ENCODE measurements at places on chromosomes 5 and 9.

GRCh38 chr5:162037431-162037830 lies 30.1 kb upstream of the GABRG2 start:
- DNase-seq: no peak

DNA sequence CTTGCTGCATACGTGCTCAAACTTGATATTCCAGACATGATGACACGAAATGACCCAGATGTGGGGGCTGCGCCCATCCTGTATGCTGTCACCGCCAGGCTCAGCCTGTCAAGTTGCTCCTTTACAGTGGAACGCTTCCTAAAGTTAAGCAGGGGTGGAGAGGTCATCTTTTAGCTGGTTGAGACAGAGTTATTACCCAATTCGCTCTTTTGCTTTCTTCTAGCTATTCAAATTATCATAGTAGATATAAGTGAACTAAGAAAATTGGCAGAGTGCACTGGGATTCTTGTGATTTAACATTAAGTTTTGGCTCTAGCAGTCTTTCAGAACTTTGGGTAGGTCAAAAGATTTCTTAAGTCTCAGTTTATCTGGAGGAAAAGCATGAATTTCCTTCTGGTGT lies 69.8 kb upstream of the BASP1 start:
- DNase-seq: no peak

GRCh38 chr9:34370970-34371880 lies 5.5 kb downstream of the MYORG start:
- no peak for DNase-seq

GRCh38 chr9:110337727-110338126 lies at the start of gene TXNDC8:
TXNDC8 (minus strand) TSS chr9:110337863.
- DNase-seq: no peak

DNA sequence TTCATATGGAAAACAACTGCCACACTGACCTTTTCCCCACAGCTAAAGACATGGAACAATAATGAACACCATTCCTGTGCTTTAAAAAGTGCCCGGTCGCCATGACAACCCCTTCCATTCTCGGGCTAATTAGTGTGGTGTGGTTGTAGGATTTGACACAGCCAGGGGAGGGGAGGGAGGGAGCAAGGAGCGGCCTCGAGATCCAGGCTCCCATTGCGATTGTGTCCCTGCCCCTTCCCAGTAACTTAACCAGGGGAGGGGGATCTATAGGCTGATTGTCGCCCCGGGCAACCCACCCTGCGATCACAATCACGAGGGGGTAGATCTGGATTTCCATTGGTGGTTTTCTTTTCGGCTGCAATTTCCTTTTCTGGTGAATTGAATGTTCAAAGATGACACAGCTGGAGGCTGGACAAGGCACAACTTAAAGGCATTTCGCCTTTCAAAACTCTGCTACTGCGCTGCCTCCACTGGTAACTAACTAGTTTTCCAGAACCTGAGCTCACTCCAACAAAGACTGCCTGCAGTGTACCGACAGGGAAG lies 96.7 kb upstream of the RETREG1 start:
- no peak for DNase-seq

GRCh38 chr5:109253262-109253661 lies 156.5 kb downstream of the PJA2 start:
- DNase-seq: no peak

GRCh38 chr9:113580041-113580953 lies 116.8 kb downstream of the RGS3 start:
- peak; percentile 63 for DNase-seq

- DNase-seq: no peak
Measured at GRCh38 chr9:129176701-129177442, 1.2 kb downstream of the IER5L start.

DNA sequence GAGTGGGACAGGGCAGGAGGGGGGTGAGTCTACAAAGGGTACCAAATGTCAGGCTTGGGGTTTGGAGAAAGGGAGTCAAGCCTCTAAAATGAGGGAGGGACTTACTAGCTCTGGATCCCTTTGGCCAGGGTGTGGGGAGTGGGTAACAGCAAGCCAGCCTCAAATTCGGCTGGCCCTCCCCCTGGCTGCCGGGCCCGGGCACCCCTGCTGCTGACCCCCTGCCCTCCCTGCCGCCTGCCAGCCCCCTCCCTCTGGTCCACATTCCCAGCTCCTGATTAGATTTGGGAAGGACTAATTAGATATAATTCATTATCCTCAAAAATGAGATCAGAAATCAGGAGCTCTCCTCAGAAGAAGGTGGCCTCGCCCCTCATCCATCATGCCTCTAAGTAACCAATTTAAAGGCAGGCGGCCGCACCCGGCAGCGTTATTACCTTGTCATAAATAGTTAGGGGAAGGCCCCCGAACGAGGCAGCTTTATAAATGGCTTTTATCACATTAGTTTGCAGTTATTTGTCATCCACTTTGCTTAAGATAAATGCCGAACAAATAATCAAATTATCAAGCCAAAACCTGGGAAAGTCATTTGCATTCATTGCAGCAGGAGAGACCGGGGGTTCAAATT lies 44.6 kb downstream of the LMX1B start:
- DNase-seq: no peak

DNA sequence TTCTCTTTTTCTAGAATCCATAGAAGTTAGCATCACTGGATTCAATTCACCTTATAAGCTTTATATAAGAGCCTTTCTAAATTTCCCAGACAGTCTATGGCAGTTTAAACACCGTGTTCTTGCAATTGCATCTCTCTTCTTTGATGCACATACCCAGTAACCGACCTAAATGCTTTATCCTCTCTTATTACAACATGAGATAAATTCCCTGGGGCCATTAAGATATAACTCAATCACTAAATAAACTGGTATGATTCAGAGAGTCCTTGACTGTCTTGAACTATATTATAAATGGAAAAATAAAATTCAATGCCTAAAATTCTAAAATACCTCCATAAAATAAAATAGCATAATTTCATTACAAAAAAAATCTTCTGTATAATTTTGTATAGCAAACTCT lies 98.1 kb downstream of the DIRAS2 start:
- no peak for DNase-seq

- DNase-seq: no peak
Measured at GRCh38 chr5:75319638-75320037, 17.4 kb upstream of the HMGCR start.

- no peak for DNase-seq
Measured at GRCh38 chr5:65927503-65928321, 1.3 kb downstream of the ERBIN start.

DNA sequence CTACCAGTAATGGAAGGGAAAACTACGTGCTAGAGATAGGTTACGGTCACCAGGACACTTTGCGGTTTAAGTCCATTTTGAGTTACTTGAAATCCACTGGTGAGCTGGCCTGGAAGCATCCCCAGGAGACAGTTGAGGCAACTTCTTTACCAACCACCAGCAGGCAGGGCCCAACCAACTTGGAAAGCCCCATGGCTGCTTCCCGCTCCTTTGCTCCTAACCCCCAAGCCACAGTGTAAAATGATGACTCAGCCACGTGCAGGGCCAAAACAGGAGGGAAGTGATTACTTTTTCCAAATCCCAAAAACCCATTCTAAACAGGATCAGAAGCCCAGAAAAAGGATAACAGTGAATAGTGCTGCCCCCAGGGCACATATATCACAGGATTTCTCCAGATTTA lies 87.4 kb downstream of the PAX5 start:
- DNase-seq: no peak

DNA sequence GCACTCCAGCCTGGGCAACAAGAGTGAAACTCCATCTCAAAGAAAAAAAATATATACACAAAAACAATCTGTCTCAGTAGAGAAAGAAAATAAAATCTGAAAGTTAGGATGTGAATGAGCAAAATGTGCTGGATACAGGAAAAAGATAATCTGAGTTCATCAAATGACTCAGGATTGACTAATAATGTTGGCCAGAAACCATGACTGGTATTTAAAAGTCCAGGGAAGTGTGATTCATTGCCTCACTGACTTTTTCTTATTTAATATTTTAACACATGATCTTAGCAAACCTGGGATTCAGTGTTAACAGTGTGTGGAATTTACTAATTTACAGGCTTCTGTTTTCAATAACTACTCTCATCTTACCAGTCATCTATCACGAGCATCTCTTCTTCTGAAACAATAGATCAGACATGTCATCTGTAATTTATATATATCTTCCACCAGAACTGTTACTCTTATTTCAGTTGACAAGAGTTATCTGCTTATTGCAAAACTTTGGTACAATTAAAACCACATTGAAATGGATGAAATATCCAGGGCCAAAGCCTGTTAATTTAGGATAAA lies 256.7 kb downstream of the CDH12 start:
- no peak for DNase-seq

GRCh38 chr5:35771839-35772238 lies 84.9 kb upstream of the IL7R start:
- no peak for DNase-seq

GRCh38 chr9:76704593-76705204 lies 59.5 kb upstream of the PCA3 start:
- no peak for DNase-seq

DNA sequence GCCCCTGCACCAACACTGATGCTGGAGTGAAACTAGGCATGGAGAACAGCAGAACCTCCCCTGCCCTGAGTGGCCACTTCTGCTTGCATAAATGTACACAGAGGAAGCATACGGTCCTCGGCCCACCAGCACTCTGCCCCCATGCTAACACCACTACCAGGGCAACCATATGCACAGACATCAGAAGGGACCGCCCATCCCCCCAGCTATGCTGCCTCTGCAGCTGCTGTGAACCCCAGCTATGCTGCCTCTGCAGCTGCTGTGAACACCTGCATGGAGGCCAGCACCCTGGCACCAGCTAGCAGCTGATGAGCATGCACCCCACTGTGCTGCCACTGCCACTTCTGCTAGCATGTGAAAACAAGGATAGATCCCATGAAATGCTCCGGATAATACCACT lies 250.3 kb downstream of the TUSC1 start:
- no peak for DNase-seq

- no peak for DNase-seq
Measured at GRCh38 chr9:16532681-16533450, 337.6 kb downstream of the BNC2 start.

DNA sequence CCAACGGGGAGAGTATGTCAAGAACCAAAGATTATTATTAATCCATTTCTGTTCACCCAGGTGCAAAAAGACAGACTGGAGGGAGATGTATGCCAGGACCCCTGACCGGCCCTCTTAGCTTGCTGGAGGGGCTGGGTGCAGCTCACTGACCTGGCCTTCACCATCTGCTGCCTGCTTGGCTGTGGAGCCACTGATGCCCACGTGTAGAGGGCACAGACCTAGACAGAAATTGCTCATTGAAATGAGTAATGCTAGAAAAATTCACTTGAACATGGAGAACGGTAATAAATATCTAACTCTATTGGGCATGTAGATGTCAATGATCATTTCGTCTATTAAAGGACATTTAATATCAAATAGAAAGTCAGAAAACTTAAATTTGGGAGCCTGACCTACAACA lies 58.8 kb upstream of the ERCC6L2 start:
- DNase-seq: no peak

- DNase-seq: no peak
Measured at GRCh38 chr5:181164076-181164952, 16.9 kb downstream of the OR2V2 start.

DNA sequence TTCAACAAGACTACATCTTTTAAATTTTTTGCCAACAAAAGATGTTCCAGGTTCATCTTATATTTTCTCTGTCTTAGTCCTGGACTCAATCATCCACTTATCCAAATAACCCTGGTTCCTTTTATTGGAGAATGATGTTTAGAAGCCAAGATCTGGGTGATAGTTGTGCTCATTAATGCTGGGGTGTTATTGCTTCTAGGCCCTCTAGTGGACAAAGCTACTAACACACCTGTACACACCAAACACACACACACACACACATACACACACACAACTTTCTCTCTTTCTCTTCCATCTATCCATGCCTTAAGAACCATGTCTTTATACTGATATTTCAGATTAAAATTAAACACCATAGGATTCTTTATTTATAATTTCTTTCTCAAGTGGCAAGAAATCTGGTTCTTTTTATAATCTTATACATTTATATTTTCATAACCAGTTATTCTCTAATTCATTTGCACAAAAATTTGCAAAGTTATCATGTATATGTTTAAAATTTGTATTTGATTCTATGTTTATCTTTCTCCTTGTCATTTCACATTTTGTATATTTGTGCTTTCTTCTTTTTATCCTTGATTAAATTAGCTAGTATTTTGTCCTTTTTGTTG lies 179.1 kb upstream of the SMIM23 start:
- DNase-seq: no peak

DNA sequence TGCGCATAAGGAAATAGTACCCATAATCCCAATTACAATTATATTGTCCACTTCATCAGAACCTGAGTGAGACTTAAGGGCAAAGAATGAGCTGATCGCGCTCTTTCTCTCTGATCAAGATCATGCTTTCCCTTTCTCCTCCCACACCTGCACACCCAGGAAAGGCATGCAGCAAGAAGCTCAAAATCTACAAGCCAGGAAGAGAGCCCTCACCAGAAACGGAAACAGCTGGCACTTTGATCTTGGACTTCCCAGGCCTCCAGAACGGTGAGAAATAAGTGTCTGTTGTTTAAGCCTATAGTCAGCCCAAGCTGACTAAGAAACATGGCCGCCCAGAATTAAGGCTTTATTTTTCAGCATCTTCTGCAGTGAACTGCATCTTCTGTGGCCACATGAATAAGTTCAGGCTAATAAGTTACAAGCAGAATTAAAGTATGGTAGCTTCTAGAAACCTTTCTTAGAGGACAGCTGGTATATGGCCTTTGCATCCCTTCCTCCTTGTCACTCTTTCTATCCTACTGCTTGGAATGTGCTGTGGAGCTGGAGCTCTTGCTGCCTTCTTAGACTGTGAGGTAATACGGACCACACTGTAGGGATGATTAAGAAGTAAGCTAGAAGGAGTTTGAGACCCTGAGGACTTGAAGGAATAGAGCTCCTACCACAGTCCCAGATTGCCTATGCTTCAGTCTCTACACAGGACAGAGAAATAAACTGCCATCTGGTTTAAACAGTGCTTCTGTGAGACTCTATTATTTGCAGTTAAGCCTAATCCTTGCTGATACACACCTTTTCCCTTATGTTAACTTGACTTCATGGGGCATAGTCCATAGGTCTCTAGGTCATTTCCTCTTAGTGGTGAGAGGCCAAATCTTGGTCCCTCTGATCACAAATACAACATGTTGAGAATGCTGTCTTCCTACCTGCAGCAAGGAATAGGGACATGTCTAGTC lies 17.2 kb downstream of the OR2S2 start:
- no peak for DNase-seq

- DNase-seq: no peak
Measured at GRCh38 chr5:56037531-56038010, 42.8 kb upstream of the IL6ST start.

DNA sequence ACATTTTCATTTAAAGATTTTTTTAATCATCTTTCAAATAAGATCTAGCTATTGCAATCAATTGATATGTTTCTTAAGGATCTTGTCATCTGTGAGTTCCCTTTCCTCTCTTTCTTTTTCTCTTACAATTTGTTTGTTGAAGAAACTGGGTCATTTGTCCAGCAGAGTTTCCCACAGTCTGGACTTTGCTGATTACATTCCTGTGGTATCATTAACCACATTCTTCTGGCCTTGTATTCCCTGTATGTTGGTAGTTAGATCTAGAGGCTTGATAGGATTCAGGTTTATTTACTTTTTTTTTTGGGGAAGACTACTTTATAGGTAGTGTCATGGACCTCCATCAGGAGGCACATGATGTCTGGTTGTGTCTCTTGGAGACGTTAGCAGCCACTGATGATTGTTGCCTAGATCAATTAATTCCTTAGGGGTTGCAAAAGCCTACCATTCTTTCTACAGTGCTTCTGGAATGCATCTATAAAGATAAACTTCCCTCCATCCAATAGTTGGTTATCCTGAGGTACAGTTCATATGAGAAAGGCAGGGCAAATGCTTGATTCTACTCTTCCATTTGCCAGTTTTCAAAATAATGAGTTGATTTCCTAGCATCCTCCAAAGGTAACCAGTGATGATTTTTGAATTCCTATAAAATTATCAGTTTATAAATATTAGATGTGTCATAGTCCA lies 14.3 kb downstream of the PDE8B start:
- no peak for DNase-seq
